ENCODE measurements at places on chromosomes 3 and 15.
A peak's percentile ranks its signal among the peaks of the same experiment; 100 is the strongest.

DNA sequence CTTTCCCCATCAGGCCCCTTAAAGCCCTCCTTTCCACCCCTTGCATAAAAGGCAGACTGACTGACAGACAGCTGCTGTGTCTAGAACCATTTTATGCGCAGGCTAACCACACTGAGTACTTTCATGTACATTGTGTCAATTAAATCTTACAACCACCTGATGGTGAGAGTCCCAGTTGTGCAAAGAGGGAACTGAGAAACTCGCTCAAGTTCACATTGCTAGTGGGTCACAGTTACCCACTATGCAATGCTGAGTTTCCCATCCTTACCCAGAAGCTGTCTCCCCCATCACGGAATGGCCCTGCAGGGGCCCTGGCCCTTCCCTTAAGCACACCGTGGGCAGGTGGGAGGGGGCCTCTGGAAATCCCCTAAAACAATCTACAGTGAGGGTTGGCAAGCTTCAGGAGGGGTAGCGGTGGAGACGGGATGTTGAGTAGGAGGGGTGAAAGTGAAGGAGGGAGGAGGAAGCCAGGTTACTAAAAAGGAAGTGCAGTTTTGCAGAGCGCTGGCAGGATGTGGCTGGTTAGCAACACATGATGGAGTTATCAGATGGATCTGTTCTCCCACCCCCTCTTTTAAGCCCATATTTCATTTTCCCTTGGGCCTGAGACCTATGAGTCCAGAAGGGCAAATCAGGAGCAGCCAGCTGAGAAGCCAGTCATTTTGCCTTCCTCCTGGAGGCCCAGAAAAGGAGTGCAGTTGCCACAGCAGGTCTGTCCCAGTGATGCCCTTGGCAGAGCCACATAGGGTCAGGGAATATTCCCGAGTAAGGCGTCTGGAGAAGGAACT, 30.0 kb downstream of the STARD5 start:
- DNase-seq = peak; percentile 28

DNA sequence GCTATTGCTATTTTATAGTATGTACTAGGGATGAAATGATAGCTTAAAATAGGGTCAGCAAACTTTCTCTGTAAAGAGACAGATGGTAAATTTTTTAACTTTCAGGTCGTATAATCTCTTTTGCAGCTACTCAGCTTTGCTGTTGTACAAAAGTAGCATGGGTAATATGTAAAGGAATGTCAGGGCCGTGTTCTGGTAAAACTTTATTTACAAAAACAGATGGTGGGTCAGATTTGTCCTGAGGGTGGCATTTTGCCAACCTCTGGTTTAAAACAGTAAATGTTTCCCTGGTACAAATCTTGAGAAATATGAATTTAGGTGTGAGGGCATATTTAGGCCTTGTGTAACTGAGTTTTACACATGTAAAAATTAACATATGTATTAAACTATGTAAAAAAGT, 18.6 kb downstream of the NMD3 start:
- DNase-seq = no peak

DNA sequence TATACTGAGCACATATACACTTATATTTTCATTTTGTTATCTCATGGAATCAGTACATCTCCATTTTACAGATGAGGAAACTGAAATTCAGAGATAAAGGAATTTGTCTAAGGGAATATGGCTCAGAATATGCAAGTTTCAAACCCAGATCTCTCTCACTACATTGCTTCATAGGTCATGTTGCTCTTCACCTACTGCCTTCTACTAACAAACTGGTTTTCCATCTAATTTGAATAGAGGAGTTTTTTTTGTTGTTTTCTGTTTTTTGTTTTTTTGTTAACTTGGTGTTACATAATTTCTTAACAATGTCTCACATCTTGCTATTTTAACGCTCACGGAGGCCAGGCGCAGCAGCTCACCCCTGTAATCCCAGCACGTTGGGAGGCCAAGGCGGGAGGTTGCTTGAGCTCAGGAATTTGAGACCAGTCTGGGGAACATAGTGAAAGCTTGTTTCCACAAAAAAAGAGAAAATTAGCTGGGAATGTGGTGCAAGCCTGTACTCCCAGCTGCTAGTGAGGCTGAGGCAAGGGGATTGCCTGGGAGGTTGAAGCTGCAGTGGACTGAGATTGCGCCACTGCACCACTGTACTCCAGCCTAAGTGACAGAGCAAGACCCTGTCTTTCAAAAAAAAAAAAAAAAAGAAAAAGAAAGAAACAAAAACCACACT, 37.0 kb downstream of the FMN1 start:
- no peak for DNase-seq

GRCh38 chr3:125512135-125512920, 7.7 kb downstream of the SNX4 start:
- DNase-seq = no peak

DNA sequence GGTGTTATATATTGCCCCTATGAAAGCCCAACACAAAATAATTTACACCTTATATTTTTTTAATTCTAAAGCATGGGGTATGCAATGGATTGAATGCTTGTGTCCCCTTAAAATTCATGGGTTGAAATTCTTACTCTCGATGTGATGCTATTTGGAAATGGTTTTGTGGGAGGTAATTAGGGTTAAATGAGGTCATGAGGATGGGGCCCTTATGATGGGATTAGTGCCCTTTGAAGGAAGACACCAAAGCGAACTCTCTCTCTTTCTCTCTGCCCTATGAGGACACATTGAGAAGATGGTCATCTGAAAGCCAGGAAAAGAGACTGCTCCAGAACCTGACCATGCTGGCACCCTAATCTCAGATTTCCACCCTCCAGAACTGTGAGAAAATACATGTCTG, 7.6 kb upstream of the SRGAP3 start:
- DNase-seq = no peak

- no peak for DNase-seq
Observed at GRCh38 chr3:56025326-56025725, 442.9 kb downstream of the ERC2 start.

All from globus pallidus (tissue), 1 donor.